ENCODE measurements at places on chromosomes 16 and 17.

DNA sequence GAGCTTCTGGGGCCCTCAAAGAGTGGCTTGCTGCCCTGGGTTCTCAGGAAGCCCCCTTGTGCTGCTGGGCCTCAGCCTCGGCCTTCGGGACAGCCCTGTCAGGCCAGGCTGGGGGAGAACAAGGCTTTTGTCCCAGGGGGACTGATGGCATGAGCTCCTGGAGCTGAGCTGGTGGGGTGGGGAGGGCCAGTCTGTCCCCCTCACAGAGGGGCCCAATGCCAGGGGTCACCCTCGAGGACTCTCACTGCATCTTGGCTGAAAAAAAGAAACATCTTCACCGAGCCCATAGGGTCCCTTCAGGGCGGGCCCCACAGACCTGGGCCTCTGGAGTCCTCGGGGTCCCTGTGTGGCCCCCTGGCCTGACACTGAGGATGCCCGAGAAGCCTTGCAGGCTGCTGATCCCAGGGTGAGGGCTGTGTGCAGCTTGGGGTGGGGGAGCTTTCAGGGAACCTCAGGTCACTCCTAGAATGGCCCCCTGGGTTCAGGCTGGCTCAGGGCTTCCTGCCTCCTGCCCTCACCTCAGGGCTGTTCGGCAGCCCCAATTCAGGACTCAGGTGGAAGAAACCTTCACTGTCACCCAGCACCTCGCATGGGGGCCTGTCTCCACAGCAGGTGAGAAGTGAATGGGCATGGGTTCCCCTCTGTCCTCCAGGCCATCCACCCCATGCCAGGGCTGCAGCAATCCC, 90.5 kb downstream of the TNFRSF13B start:
- DNase-seq, result no peak

DNA sequence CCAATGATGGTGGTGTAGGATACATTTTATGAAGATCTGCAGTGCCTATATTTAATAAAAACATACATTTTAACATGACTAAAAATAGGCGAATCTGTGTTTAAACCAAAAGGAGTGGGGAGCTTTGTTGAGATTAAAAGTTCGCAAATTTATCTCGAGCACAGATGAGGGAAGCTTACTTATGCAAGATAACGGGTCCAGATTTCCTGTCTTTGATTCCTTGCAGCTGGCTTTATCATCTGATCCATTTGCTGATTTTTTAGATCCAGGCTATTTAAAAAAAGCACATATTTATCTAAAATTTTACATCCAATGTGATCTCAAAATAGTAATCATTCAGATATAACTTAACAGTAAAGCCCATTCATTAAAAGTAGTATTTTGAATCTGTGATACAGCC, 57.0 kb upstream of the INTS2 start:
- DNase-seq, result no peak

DNA sequence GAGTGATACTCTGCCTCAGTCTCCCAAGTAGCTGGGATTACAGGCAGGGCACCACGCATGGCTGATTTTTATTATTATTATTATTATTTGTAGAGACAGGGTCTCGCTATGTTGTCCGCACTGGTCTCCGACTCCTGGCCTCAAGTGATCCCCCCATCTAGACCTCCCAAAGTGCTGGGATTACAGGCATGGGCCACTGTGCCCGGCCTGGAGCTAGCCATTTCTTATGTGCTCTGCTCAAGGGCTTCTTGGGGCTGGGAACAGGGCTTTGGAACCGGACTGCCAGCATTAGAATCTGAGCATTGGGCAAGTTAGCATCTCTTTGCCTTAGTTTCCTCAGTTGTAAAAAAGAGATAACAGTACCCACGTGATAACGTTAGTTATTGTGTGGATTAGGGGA, 111.3 kb downstream of the C16orf78 start:
- DNase-seq, result no peak

GRCh38 chr17:5284681-5285080, 2.6 kb downstream of the RABEP1 start:
- DNase-seq, result no peak

DNA sequence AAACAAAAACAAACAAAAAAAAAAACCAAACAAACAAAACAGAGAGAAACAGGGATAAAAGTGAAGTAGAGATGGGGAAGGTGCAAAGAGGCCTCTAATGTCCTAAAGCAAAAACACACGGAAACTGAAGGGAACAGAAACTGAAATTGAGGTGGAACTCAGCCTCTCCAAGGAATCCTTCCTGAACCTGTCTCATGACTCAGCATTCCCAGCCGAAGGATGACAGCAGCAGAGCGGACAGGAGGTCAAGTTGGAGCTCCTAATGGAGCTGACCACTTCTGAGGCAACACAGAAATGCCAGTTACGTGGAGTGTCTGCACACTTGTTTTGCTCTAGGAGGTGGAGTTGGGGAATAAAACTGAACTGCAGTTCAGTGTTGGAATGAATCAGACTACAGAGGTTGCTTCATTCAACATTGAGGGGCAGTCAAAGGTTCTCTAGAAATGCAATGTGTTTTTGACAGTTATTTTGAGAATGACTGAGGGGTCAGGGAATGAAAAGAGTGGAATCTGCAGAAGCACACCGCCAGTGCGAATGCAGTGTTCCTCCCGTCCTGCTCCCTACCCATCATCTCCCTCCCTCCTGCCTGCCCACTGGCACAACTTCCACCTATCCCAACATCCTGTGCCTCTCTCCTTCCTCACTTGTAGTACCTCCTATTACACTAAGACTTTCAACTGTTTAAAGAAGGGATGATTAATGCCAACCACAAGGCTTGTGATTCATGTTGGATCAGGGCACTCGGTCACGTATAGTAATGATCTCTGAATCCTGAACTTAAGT, 6.3 kb downstream of the UBE2O start:
- DNase-seq, result no peak

DNA sequence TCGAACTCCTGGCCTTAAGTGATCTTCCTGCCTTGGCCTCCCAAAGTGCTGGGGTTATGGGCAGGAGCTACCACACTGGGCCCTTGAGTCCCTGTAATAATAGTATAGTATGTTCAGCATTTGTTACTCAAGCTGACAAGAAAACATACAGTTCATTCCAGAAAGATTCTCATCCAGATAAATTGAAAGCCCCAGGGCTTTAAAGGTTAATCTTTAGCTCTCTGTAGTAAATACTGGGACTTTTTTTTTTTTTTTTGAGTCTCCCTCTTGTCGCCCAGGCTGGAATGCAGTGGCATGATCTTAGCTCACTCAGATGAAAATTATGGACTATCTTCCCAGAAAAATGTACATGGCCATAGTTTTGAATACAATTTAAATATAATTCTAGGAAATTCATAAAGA, 11.0 kb downstream of the BRCA1 start:
- DNase-seq, result no peak

- peak; percentile 81 for DNase-seq
These were observed at the start of gene SLC38A7 for GRCh38 chr16:58684354-58685083. Gene SLC38A7, minus strand, starts transcription at chr16:58684770. Its CDS starts 4,644 bp downstream, at chr16:58680126.
